ENCODE measurements at places on chromosomes 11 and 22. TPM values are rescaled to one million over a fixed set of nuclear protein-coding genes. Genes with fewer than 3 reads are reported as not detected.

GRCh38 chr11:46845440-46845739 is 690 bp downstream of the CKAP5 start:
- DNase-seq: no peak

- DNase-seq: no peak
Observed at GRCh38 chr22:33984656-33985285, 64.5 kb upstream of the LARGE1 start.

GRCh38 chr11:71385091-71385490 is 63.1 kb downstream of the DHCR7 start:
- DNase-seq: no peak

Gene PATE2
- not detected for total RNA-seq

- no peak for DNase-seq
Observed at GRCh38 chr11:13140873-13141655, 131.9 kb downstream of the RASSF10 start.

GRCh38 chr11:72583177-72583553 is 91.1 kb downstream of the PDE2A start:
- DNase-seq: no peak

DNA sequence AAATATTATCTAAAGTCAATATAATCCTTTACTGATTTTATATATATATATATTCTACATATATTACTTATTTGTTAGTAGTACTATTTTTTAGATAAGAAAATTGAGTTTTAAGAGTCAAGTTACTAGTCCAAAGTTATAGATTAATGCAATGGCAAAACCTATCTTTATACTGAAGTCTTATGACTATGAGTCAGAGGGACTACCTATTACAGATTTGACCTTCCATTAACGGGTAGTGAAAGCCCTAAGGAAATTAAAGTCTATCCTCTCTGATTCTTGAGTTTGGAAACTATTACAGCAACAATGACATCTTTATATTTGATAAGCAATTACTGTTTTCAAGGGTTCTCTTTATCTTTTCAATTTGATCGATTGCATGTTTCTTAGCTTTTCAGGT is 315.8 kb downstream of the CASP12 start:
- DNase-seq: no peak

Gene SGSM1
- total RNA-seq: not detected
